Fibroblast of skin of right quadriceps (primary cell): ENCODE measurements at places on chromosomes 3 and 15.

DNA sequence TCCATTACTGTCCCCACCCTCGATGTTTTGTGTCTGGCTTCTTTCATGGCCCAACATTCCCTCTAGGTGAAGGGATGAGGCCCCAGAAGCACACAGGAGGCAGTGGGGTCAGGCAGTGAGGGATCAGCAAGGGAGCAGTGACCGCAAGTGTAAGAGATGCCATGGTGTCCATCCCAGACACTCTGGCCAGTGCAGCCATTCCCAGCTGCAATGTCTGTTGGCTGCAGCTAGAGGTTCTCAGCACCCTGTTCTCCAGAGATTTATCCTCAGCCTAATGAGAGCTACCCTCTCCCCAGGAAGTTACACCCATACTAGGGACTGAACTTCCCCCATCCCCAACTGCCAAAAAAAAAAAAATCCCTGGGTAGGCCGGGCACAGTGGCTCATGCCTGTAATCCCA, 40.2 kb downstream of the TRANK1 start:
- DNase-seq = no peak

GRCh38 chr3:36493051-36493450, 112.7 kb downstream of the STAC start:
- no peak for DNase-seq

GRCh38 chr15:101027920-101028319, 108.8 kb downstream of the LRRK1 start:
- no peak for DNase-seq

DNA sequence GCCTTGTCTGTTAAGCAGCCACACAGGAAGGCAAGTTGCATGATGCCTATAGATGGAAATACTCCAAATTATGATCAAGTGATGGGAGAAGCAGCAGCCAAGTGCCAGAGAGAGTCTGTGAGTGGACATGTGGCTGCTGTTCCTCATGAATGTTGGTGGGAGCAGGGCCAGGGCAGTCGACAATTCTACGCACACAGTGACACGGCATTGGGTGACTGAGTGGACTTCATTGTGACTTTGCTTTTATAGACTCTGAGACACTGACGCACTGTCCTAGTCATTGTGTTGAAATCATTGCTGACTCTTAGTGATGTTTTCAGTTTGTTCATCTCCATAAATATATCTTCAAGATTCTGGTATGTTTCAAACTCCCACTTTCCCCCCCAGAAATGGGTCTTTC, 246.3 kb upstream of the SEMA6D start:
- DNase-seq = no peak
